Fibroblast of lung (primary cell): ENCODE measurements at places on chromosomes 4 and X. TPM values are rescaled to one million over a fixed set of nuclear protein-coding genes. Genes with fewer than 3 reads are reported as not detected.

DNA sequence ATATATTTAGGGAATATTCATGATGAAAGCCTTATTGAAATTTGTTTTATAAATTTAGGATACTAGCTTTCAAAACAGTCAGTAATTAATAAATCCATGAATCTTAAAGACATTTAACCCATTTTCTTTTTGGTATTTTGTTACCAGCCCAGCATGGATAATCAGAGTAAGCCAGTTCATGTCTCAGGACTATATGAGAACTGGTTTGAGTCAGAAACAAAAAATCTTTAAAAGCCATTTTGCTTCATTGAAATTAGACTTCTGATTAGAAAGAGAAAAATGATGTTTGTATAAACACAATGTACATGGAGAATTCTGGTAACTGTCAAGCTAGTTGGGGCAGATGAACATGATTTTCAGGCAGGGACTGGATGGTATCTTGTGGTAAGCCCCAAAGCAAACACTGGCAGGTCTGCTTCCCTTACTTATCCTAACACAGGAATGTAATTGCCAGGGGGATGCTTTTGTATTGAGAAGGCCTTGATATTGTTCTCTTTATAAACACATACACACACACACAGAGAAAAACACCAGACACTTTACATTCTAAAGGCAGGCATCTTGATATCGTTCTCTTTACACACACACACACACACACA is 9.4 kb downstream of the ARHGAP10 start:
- H3K36me3 ChIP-seq: peaks cover 1% of the 10 kb centered on the region
- H3K27me3 ChIP-seq: no peaks in the 10 kb centered on the region
- no peak overlapping the region for H3K27ac ChIP-seq
- peak; percentile 91 for DNase-seq
- no peak overlapping the region for H3K4me3 ChIP-seq

- no peak overlapping the region for H3K27ac ChIP-seq
- H3K27me3 ChIP-seq: no peaks in the 10 kb centered on the region
- H3K4me3 ChIP-seq: no peak overlapping the region
- no peaks in the 10 kb centered on the region for H3K36me3 ChIP-seq
- DNase-seq: peak; percentile 65
- no peaks in the 10 kb centered on the region for H3K4me1 ChIP-seq
These were observed 11.9 kb downstream of the TMPRSS11D start for GRCh38 chr4:67871867-67872266.

DNA sequence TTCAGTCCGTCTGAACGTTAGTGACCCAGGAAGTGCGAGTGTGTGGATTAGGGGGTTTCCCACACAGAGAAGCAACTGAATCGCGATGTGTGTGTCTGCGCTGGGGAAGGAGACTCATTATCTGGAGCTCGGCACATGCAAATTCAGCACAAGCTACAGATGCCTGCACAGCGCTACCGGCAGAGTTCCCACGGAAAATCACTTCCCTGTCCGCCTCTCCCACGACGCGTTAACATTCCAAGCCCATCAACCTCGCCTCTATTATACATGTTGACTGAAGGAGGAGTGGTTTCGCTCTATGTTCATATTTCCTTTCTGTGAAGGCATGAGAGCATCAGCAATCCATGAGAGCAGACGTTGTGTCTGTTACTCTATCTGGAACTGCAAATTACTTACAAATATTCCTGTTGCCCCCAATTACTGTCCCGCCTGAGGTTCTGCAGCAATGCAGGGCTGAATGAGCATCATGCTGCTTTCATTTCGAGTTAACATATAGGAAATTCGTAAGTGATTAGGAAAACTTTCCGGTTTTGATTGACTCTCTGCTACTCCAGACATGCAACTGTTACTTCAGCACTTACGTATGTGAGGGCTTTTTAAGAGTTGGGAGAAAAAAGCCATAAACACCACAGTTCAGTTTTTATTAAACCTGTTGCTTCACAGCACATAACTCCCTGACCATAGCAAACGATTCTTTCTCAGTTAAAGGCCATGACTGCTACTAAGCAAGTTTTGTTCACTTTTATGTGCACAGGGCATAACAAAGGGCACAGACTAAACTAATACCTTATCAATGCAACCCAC is 15.0 kb upstream of the MTNR1A start:
- DNase-seq: peak; percentile 36
- H3K36me3 ChIP-seq: no peaks in the 10 kb centered on the region
- no peaks in the 10 kb centered on the region for H3K4me1 ChIP-seq

- no peak for DNase-seq
- H3K27ac ChIP-seq: no peak overlapping the region
- H3K27me3 ChIP-seq: no peaks in the 10 kb centered on the region
- no peak overlapping the region for H3K4me3 ChIP-seq
- H3K4me1 ChIP-seq: peaks cover 7% of the 10 kb centered on the region
- H3K36me3 ChIP-seq: no peaks in the 10 kb centered on the region
These were observed 1.1 kb upstream of the CD99 start for GRCh38 chrX:2689773-2690666.

DNA sequence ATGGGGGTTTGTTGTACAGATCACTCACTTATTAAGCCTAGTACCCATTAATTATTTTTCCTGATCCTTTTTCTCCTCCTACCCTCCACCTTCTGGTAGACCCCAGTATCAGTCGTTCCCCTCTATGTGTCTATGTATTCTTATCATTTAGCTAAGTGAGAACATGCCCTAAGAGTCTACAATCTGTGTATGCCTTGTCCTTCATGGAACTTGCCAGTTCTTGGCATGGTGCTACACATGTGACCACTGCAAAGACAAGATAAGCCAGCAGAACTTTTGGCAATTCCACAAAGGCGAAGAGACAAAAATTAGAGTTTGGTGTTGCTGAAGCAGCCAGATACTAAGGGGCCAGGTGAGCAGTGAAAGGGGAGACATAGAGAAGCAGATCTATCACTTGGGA is 101.3 kb downstream of the CORIN start:
- no peak overlapping the region for H3K27ac ChIP-seq
- DNase-seq: no peak
- no peaks in the 10 kb centered on the region for H3K36me3 ChIP-seq
- no peak overlapping the region for H3K4me3 ChIP-seq
- H3K4me1 ChIP-seq: no peaks in the 10 kb centered on the region

DNA sequence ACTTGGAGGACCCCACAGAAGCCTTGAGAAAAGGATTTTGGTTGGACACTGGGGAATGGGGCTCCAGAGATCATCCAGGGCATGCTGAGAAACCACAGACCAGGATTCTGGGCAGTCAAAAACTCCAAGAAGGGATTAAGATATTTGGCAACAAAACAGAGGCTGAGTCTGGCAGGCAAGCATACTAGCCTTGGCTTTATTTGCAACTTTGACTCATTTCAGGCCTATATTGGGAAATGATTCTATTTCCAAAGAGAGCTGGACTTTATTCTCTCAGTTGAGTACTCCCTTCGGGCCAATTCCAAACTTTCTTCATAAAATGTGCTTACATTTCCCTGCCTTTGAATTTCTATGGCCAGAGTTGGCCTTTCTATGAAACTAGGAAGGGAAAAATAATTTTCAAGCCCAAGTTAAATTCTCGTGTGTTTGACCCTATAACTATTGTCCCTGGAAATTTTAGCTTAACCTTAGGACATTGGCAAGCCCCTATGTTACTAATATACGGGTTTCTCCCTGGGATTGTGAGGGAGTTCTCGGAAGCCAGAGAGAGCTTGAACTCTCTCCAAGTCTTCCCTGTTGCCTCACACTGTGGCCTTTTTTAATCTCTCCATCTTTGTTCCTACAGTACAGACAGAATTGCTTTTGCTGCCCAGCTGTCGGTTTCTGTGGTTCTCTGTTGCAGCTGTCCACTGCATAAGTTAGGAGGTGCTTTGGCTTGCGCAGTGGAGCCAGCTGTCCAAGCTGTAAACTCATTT is 112.6 kb upstream of the FAM9A start:
- H3K4me1 ChIP-seq: no peaks in the 10 kb centered on the region
- peak; percentile 65 for DNase-seq
- no peaks in the 10 kb centered on the region for H3K27me3 ChIP-seq

DNA sequence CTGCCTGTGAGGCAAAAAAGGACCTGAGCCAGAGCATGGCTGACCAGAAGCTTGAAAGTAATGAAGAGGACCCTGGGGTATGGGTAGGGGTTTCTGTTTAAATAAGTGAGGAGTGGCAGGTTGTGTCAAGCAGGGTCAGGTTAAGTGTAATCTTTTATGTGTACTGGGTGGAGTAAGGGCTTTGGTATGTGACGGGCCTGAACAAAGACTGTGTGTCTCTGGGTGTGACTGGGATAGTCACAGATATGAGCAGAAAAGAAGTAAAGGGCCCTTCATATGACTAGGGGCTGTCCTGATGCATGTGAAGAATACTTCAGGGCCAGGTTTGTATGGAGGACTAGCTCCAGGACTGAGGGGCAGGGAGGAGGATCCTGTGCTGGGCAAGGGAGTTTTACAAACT is 82.4 kb downstream of the ITIH6 start:
- no peaks in the 10 kb centered on the region for H3K4me1 ChIP-seq
- H3K27ac ChIP-seq: no peak overlapping the region
- H3K4me3 ChIP-seq: no peak overlapping the region
- no peak for DNase-seq

GRCh38 chr4:111453216-111453615 is 692.0 kb upstream of the FAM241A start:
- no peaks in the 10 kb centered on the region for H3K36me3 ChIP-seq
- no peak overlapping the region for H3K27ac ChIP-seq
- H3K4me1 ChIP-seq: no peaks in the 10 kb centered on the region
- H3K27me3 ChIP-seq: no peaks in the 10 kb centered on the region
- H3K4me3 ChIP-seq: no peak overlapping the region

Gene PUDP
- total RNA-seq: 4.1 and 7.6 TPM in 2 replicates

Gene MGST2
- 4.6 and 5.3 TPM in 2 replicates for total RNA-seq

Gene NOX1
- not detected in 2 replicates for total RNA-seq

Gene EBP
- 30.8 and 93.5 TPM in 2 replicates for total RNA-seq

Gene FRG2
- total RNA-seq: not detected in 2 replicates
